ENCODE measurements at places on chromosomes 1 and 21. TPM values are rescaled to one million over a fixed set of nuclear protein-coding genes. Genes with fewer than 3 reads are reported as not detected.

The RBP7 gene
- 3.2 TPM for total RNA-seq

The CNKSR1 gene
- total RNA-seq = 20.5 TPM

The A3GALT2 gene
- not detected for total RNA-seq

The FAM72A gene
- total RNA-seq = 30.6 TPM

The TDRD5 gene
- 0.66 TPM for total RNA-seq

DNA sequence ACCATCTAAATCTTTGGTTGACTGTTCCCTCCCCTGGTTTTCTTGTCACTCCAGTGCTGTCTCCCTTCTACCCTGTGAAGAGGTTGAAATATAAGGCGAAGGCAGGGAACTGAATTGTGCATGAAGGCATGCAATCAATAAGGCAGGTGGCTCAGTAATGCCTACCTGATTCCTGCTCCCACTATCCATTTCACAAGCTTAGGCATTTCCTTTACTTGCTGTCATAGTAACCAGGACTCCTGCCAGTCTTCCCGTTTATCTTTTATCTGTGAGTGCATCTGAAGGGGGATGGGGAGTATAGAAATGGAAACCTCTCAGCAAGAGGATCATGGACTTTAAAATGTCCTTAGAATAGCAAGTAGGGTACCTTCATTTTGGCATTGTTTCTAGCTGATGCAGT lies 40.5 kb downstream of the MRPS6 start:
- H3K27me3 ChIP-seq = no peaks in the 10 kb centered on the region
- peak overlapping the region; percentile 2 for H3K4me3 ChIP-seq
- peak overlapping the region; percentile 35 for H3K27ac ChIP-seq
- peaks cover 18% of the 10 kb centered on the region for H3K36me3 ChIP-seq
- no peak for DNase-seq

- H3K4me1 ChIP-seq = peaks cover 64% of the 10 kb centered on the region
- DNase-seq = no peak
- no peaks in the 10 kb centered on the region for H3K36me3 ChIP-seq
- H3K27ac ChIP-seq = peak within 1 kb of the TSS; percentile 68
- H3K4me3 ChIP-seq = peak within 1 kb of the TSS; percentile 87
- H3K27me3 ChIP-seq = no peaks in the 10 kb centered on the region
These were observed at the start of gene LRRC42 for GRCh38 chr1:53946252-53947171. Gene LRRC42, plus strand, starts transcription at chr1:53946350. Its CDS starts 5,650 bp downstream, at chr1:53952000.

DNA sequence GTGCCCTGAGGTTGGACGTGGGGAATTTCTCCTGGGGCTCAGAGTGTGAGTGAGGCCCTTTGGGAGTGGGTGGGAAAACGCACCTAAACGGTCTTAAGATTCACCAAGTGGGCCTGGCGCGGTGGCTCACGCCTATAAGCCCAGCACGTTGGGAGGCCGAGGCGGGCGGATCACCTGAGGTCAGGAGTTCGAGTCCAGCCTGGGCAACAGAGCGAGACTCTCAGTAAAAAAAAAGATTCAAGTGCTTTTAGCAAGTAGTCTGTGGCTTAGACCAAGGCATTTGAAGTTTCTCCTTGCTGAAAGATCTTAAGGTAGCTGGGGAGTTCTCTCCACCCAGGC lies 1.4 kb downstream of the RPS8 start:
- H3K27me3 ChIP-seq = no peaks in the 10 kb centered on the region
- H3K4me3 ChIP-seq = peak overlapping the region; percentile 87
- peak overlapping the region; percentile 92 for H3K27ac ChIP-seq

- no peaks in the 10 kb centered on the region for H3K27me3 ChIP-seq
- DNase-seq = no peak
- H3K4me1 ChIP-seq = no peaks in the 10 kb centered on the region
- H3K4me3 ChIP-seq = no peak overlapping the region
These were observed 42.1 kb upstream of the NEGR1 start for GRCh38 chr1:72324451-72324850.

GRCh38 chr1:2251786-2252185 lies 23.7 kb downstream of the SKI start:
- H3K27ac ChIP-seq = peak overlapping the region; percentile 57
- H3K4me1 ChIP-seq = peaks cover 58% of the 10 kb centered on the region
- peaks cover 11% of the 10 kb centered on the region for H3K36me3 ChIP-seq
- no peak for DNase-seq
- no peaks in the 10 kb centered on the region for H3K27me3 ChIP-seq

- H3K27ac ChIP-seq = peak overlapping the region; percentile 42
- peaks cover 90% of the 10 kb centered on the region for H3K4me1 ChIP-seq
- no peak for DNase-seq
- H3K4me3 ChIP-seq = no peak overlapping the region
- no peaks in the 10 kb centered on the region for H3K27me3 ChIP-seq
These were observed 142.9 kb downstream of the ROR1 start for GRCh38 chr1:63916485-63917360.

DNA sequence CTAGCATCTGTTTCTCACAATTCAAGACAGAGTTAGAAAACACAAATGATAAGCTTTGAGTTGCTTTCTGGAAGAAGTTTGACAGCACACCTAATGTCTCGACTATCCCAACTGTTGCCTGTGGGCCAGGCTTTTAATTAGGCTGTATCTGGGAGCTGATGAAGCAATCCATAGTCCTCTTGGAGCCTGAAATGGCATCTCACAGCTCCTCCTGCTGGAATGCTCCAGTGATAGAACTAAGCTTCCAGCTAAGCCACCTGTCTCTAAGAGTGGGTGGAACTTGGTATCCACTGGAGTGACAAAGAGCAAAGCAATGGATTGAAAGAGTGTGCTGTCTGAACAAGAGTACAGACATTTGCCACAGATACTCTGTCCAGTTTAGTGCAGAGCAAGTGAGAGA lies 605.3 kb upstream of the NR5A2 start:
- peak; percentile 44 for DNase-seq
- H3K36me3 ChIP-seq = peaks cover 6% of the 10 kb centered on the region
- no peaks in the 10 kb centered on the region for H3K27me3 ChIP-seq
- no peaks in the 10 kb centered on the region for H3K4me1 ChIP-seq
- no peak overlapping the region for H3K27ac ChIP-seq
- H3K4me3 ChIP-seq = no peak overlapping the region

DNA sequence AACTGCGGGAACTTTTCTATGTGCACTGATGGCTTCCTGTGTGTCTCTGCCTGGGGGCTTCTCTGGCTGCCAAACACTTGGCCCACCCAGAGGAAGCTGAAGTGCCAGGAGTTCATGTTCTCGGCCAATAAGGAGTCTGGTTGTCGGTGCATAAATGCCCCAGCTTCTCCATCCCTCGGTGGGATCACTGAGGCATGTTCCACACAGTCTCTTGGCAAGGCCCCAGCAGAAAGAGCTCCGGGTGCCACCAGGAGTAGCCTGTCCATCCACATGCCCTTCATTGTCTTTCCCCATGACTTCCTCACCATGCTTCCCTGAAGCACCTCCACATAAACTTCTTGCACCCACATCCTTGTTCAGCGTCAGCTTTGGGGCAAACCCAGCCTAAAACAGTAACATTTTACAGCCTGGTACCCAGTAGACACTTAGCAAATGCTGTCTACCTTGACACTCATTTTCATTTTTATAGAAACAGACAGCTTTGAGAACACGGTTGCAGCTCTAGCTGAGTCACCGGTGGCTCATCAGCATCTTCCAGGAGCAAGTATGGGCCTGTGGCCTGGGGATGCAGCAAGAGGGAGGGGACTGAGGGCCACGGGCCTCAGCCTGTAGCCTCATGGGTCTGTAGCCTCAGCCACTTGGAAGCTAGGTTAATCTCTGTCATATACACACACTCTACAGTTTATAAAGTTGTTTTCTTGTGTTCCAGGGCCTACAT lies 14.8 kb upstream of the CDCP2 start:
- H3K4me3 ChIP-seq = no peak overlapping the region
- H3K36me3 ChIP-seq = no peaks in the 10 kb centered on the region
- H3K4me1 ChIP-seq = no peaks in the 10 kb centered on the region
- H3K27me3 ChIP-seq = peaks cover 3% of the 10 kb centered on the region
- DNase-seq = no peak
- no peak overlapping the region for H3K27ac ChIP-seq

- no peak overlapping the region for H3K4me3 ChIP-seq
- no peaks in the 10 kb centered on the region for H3K27me3 ChIP-seq
- no peak overlapping the region for H3K27ac ChIP-seq
- DNase-seq = no peak
These were observed 2.1 kb downstream of the KRTAP10-7 start for GRCh38 chr21:44602463-44602850.

DNA sequence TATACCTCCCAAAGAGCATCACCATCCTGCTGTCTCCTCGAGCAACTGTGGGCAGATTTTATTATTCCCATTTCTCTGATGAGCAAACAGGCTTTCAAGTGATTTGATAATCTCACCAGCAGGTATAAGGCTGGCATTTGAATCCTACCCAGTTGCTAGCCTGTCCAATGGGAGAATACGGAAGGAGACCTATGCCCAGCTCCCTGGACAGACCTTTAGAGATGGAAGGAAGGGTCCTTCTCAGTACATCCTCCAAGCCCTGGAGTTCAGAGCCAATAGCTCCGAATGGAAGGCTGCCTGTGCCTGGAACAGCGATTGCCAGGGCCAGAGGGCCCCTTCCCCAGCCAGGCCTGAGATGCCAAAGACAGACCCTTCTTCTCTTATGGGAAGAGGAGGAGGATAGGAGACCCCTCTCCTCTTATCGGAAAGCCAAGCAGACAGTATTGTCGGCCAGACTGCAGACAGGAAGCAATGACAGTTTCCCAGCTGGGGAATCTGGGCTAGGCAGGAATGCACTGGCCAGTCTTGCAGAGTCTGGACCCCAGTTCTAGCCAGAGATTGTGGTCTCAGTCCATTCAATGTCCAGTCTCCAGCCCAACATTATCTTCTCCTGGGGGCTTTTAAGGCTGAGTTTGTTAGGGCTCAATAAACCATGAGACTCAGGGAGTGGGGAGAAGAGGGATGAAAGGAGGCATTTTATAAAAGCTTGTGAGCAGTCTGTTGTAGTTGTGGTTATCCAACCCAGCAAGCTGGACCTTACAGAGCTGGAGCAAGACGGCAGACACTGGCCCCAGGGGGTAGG lies 2.0 kb downstream of the IFFO2 start:
- no peak overlapping the region for H3K27ac ChIP-seq
- no peaks in the 10 kb centered on the region for H3K36me3 ChIP-seq
- H3K4me3 ChIP-seq = peak overlapping the region; percentile 64
- no peak for DNase-seq

DNA sequence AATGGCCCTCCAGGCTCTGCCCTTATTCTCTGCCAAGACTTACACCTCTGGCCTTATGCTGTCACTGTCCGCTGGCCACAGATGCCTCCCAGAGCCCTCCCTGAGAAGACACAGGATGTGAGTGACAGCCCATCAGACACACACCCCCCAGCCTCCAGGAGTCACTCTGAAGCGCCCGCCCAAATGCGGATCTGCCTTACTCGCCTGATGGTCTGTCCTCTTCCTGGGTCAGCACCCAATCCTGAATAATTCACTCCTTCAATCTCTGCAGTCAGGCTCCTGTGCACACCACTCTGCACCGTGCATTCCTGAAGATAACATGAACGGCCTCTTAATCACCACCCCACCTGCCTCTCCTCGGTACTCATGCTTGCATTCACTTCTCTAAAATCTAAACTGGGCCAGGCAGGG lies 14.7 kb downstream of the CLSTN1 start:
- H3K36me3 ChIP-seq = 0 out of 2 replicates have a peak, but pooled peaks cover 3% of the 10 kb centered on the region
- H3K27me3 ChIP-seq = no peaks in the 10 kb centered on the region
- peaks cover 48% of the 10 kb centered on the region for H3K4me1 ChIP-seq
- no peak for DNase-seq

DNA sequence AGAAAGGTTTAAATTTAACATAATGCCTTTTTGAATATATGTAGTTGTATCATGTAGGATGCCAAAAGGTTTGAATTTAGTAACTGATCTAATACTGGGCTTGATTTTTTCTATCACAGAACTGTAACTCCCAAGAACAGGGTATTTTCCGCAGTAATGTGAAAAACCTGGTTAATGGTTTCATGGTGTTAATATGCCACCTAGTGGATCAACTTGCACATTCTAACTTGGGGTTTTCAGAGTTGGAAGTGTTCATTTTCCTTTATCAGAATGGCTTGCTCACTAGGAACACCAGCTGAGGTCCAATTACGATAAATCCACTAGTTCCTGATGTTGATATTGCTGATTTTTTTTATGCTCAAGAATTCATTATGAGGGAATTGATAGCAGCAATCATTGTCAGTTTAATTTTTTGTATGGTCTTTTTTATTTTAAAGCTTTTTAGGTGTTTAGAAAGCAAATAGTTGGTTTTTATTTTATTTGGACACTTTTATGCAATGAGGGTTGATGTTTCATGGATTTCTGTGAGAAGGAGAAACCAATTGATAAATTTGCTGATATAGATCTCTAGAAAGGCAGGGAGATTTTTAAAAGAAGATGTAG lies 157.2 kb downstream of the PLA2G4A start:
- peaks cover 18% of the 10 kb centered on the region for H3K4me1 ChIP-seq
- H3K27ac ChIP-seq = no peak overlapping the region
- H3K4me3 ChIP-seq = no peak overlapping the region
- H3K36me3 ChIP-seq = no peaks in the 10 kb centered on the region
- DNase-seq = no peak

- peaks cover 63% of the 10 kb centered on the region for H3K4me1 ChIP-seq
- H3K36me3 ChIP-seq = peaks cover 11% of the 10 kb centered on the region
- no peaks in the 10 kb centered on the region for H3K27me3 ChIP-seq
- H3K27ac ChIP-seq = no peak overlapping the region
- no peak for DNase-seq
These were observed 18.2 kb upstream of the FMO4 start for GRCh38 chr1:171295821-171296220.

DNA sequence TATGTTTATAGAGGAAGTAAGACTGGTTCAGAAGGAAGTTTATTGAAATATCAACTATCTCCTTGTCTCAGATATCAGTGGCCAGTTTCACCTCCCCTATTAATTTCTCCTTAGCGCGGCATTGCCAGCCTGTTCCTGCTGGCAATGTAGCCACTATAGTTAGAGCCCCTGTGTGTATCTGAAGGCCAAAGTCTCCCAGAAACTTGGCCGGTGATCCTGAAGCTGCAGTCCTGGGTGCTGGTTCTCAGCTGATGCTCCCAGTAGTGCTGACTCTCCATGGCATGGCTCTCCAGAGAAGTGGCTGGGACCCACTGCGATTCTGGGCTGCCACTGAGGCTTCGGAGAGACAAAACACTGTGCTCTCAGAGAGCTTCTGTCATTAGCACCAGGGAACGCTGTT lies 59.9 kb downstream of the TNN start:
- no peaks in the 10 kb centered on the region for H3K36me3 ChIP-seq
- no peak for DNase-seq
- H3K27me3 ChIP-seq = no peaks in the 10 kb centered on the region
- H3K27ac ChIP-seq = no peak overlapping the region
- H3K4me3 ChIP-seq = no peak overlapping the region
- H3K4me1 ChIP-seq = peaks cover 49% of the 10 kb centered on the region

GRCh38 chr1:215833941-215834729 lies 267.0 kb downstream of the KCTD3 start:
- peaks cover 19% of the 10 kb centered on the region for H3K4me1 ChIP-seq
- no peak for DNase-seq
- no peaks in the 10 kb centered on the region for H3K27me3 ChIP-seq
- H3K36me3 ChIP-seq = peaks cover 37% of the 10 kb centered on the region
- 0 out of 2 replicates have a peak overlapping the region, but pooled peaks have one; percentile 76 for H3K27ac ChIP-seq
- no peak overlapping the region for H3K4me3 ChIP-seq

DNA sequence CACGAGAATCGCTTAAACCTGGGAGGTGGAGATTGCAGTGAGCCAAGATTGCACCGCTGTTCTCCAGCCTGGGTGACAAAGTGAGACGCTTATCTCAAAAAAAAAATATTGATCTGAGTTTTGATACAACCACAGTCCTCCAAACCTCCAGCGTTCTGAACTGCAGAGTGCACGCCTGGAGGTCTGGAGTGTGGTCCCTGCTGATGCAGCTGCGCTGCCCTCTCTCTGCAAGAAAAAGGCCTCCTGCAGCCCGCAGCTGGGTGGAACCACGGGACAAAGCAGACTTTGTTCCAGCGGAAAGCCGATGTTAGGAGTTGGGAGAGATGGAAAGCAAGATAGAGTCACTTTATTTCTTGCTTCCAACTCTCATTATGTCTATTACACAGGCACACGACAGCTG lies 144.9 kb upstream of the SOD1 start:
- H3K36me3 ChIP-seq = no peaks in the 10 kb centered on the region
- H3K27me3 ChIP-seq = no peaks in the 10 kb centered on the region
- H3K4me1 ChIP-seq = peaks cover 30% of the 10 kb centered on the region
- H3K4me3 ChIP-seq = peak overlapping the region; percentile 29
- peak; percentile 50 for DNase-seq
- 0 out of 2 replicates have a peak overlapping the region, but pooled peaks have one; percentile 27 for H3K27ac ChIP-seq
